Naive thymus-derived CD4-positive, alpha-beta T cell (primary cell): ENCODE measurements at places on chromosomes 3 and 15. TPM values are rescaled to one million over a fixed set of nuclear protein-coding genes. Genes with fewer than 3 reads are reported as not detected.

DNA sequence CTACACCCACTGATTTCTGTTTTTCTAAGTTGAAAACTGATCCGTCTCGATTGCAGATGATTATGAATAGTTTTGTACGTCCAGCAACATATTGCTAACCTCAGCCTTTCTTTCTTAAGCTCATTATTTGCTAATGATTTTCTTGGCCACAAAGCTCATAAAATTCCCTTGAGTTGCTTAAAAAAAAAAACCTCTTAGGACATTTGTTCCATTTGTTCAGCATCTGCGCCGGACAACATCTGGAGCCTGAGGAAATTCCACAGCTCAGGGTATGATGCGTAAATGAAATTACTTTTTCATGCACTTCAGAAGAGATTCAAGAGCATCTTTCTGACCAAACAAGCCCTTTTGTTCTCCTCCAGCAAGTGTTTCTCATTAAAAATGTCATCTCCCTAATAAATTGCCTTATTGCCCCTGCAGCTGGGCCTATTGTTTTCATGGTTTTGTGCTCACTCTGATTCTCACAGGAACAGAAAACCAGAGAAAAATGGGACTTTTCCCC, 249.1 kb upstream of the MCTP2 start:
- no peak for DNase-seq

GRCh38 chr3:66423791-66424190, 77.0 kb downstream of the LRIG1 start:
- DNase-seq = no peak

DNA sequence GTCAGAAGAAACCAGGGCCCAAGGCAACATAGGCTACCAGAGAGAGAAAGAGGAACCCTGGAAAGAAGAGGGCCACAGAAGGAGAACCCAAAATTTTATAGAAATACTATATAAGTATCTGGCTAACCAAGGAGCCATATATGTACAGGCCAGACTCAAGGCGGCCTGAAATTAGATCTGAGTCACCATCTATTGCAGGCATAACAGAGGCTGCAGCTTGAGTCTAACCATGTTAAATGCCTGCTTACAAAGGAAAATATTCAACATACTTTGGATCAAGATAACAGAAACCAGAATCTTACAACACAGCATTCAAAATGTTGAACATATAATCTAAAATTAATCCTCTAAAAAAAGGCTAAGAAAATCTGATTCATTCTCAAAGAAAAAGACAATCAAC, 23.1 kb downstream of the IGSF11 start:
- no peak for DNase-seq

- no peak for DNase-seq
These were observed 1.2 kb downstream of the HRH1 start for GRCh38 chr3:11155341-11156025.

GRCh38 chr3:43273416-43273815, 12.9 kb upstream of the SNRK start:
- DNase-seq = no peak

DNA sequence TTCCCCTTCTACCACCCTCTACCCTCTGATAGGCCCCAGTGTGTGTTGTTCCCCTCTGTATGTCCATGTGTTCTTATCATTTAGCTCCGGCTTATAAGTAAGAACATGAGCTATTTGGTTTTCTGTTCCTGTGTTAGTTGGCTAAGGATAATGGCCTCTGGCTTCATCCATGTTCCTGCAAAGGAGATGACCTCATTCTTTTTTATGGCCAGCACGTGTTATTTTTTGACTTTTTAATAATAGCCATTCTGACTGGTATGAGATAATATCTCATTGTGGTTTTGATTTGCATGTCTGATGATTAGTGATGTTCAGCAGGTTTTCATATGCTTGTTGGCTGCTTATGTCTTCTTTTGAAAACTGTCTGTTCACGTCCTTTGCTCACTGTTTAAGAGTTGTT, 63.1 kb upstream of the NPHP3 start:
- DNase-seq = no peak

GRCh38 chr3:188037965-188038581, 115.9 kb upstream of the LPP start:
- DNase-seq = no peak

DNA sequence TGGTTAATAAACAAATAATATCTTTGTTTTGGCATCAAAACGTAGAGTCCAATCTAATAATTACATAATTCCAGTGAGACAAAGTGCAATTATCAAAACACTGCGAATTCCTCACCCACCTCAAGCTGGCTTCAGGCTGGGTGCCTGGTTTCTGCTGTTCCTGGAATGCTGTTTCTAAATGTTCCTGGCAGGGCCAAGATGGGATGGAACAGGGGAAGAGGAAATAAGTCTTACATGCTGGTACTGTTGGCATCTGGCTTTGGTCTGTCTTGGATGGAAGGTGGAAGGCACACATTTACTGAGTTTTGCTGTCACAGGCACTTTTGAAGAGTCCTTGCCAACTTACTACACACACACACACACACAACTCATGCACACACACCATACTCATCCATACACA, 101.9 kb upstream of the SLCO3A1 start:
- no peak for DNase-seq

- DNase-seq = no peak
These were observed 9.2 kb upstream of the ATP8B4 start for GRCh38 chr15:50128266-50128665.

The AADAC gene
- not detected for total RNA-seq

The CRABP1 gene
- not detected for total RNA-seq

The PLA2G4B gene
- total RNA-seq = 55.6 TPM

The CD80 gene
- total RNA-seq = 15.1 and 17.0 TPM in 2 replicates

The ANKRD63 gene
- not detected for total RNA-seq

The LDHAL6B gene
- not detected for total RNA-seq
